Cardiac muscle cell (in vitro differentiated cells and primary cell): ENCODE measurements at places on chromosomes 6 and 20. TPM values are rescaled to one million over a fixed set of nuclear protein-coding genes. Genes with fewer than 3 reads are reported as not detected.

The ABHD16B gene
- total RNA-seq = not detected in 2 replicates

The ZNF831 gene
- total RNA-seq = not detected in 2 replicates

The IL17A gene
- total RNA-seq = not detected in 2 replicates

The KIFC1 gene
- total RNA-seq = 14.0 and 69.2 TPM in 2 replicates
